Stimulated activated CD4-positive, alpha-beta T cell treated with anti-CD3 and anti-CD28 coated beads, Interleukin-15, amount 100 ng/mL, for 1 hour (primary cell): ENCODE measurements at places on chromosomes 4 and X.

GRCh38 chr4:98222306-98222705 lies 38.9 kb upstream of the RAP1GDS1 start:
- DNase-seq, result no peak

- DNase-seq, result peak; percentile 46
Measured at GRCh38 chrX:16882702-16883486, 12.7 kb upstream of the RBBP7 start.

DNA sequence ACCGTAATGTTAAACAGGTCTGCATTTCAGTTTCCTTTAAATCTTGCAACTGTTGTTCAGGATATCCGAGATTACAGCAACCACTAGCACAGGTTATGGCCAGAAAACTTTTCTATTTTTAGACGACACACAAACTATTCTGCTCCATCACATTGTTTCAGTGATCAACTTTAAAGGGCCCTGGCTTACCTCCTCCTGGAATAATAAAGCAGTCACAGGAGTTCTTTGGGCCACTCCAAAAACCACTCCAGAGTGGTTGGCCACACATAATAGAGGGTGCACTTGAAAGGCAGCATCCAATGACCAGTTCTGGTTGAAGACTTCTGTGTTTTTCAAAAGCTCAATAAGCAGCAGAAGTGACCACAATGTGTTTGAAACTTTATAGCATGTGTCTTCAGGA lies 118.9 kb downstream of the RAB28 start:
- no peak for DNase-seq

- DNase-seq, result no peak
Measured at GRCh38 chr4:136650541-136651277, 881.6 kb downstream of the PCDH18 start.

GRCh38 chr4:56468097-56468422 lies 643 bp downstream of the SRP72 start:
- DNase-seq, result no peak

- DNase-seq, result no peak
Measured at GRCh38 chrX:11992271-11992670, 146.0 kb upstream of the FRMPD4 start.

GRCh38 chrX:8010105-8010504 lies 82.9 kb upstream of the PNPLA4 start:
- no peak for DNase-seq

DNA sequence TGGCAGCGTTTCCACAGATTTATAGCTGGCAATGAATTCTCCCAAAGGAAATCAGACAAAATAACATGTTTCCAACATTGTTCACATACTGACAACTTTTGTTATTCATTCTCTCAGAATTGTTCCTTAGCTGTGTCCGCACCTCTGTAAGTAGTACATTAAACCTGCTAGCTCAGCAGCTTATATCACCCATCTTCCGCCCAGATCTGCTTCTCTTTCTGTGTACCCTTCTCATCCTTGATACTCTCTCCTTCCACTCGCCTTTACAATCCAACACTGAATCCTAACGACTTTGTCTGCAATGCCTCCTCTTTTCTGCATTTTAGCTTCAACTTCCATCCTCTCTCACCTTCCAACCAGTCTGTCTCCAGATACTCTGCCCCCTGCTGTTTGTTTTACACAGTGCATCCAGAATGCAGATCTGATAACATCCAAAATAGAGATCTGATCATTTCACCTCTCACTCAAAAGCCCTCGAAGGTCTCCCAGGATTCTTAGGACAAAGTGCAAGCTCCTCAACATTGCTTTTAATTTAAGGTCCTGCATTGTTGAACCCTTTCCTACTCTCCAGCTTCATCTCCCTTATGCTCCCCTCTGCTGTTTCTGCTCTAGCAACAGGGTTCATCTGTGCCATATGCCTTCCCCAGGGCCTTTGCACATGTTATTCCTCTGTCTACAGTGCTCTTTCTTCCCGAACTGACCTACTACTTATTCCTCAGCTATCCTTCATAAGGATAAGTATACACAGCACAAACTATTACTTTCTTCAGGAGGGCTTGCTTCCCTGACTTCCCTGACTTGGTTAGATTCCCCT lies 67.3 kb upstream of the VBP1 start:
- no peak for DNase-seq

DNA sequence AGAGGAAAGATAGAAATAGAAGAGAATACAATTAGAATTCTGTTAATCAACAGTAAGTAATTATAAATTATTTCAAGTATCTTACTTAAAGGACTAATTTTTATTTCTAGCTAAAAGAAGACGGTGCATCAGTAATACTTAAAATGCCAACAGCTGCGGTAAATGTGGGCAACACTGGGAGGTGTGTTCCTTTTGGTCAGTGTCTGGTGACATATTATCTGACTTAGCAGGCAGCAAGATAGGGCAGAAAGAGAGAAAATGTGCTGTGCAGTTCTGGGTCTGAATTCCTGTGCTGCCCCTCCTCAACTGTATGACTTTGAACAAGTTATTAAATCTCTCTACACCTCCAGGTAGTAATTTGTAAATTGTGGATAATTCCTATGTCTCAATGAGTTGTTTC lies 120.6 kb downstream of the ZNF827 start:
- DNase-seq, result no peak

- DNase-seq, result no peak
Measured at GRCh38 chr4:15352524-15352923, 75.3 kb upstream of the C1QTNF7 start.

- no peak for DNase-seq
Measured at GRCh38 chrX:110132450-110133114, 129.7 kb downstream of the TMEM164 start.

- DNase-seq, result no peak
Measured at GRCh38 chr4:162836773-162837172, 329.9 kb downstream of the NAF1 start.

DNA sequence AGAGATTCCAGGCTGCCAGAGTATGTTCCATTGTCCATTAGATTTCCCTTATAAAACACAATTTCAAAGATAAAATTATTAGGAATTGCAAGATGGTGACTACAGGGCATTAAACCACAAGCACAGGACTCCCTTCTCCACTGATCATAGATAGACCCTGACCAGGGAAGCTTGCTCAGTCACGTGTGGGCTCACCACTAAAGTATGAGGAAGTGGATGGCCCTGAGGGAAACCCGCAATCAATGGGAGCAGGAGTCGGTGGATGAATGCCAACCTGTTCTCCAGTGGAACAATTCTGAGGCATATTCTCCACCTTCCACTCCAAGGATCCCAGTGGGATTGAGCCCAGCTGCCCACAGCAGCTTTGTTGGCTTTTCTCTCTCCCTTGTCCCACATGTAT lies 515.7 kb downstream of the BCOR start:
- DNase-seq, result no peak

- DNase-seq, result no peak
Measured at GRCh38 chrX:7318241-7318640, 170.3 kb upstream of the PUDP start.

DNA sequence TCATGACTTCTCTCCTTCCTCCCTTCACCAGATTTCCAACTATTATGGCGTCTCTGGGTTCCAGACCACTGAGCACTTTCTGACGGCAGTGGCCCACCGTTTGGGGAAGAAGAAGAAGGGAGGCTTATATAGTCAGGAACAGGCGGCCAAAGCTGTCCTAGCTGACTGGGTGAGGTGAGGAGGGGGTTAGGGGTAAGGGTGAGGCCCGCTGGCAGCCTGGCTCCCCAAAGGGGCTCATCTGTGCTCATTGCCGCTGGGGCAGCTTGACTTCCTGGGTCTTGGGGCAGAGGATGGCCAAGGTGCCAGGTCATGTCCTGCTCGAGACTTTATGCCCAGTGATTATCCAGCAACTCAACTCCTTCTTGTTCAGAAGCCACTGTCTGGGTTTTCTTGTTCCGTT lies 21.8 kb downstream of the GNL3L start:
- no peak for DNase-seq

GRCh38 chrX:155615938-155616337 lies 3.2 kb upstream of the TMLHE start:
- DNase-seq, result no peak

DNA sequence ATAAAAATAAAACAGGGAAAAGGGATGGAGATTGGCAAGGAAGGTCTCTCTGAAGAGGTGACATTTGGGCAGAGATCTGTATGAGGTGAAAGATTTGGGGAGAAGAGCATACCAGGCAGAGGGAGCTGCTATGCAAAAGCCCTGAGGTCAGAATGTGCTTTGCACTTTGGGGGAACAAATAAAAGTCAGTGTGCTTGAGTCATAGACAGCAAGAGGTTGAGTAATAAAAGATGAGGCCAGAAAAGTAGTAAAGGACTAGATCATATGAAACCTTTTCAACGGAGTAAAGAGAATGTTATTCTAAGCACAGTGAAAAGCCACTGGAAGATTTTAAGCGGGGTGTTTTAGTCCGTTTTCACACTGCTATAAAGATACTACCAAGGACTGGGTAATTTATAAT lies 76.5 kb upstream of the TEX13A start:
- DNase-seq, result no peak

DNA sequence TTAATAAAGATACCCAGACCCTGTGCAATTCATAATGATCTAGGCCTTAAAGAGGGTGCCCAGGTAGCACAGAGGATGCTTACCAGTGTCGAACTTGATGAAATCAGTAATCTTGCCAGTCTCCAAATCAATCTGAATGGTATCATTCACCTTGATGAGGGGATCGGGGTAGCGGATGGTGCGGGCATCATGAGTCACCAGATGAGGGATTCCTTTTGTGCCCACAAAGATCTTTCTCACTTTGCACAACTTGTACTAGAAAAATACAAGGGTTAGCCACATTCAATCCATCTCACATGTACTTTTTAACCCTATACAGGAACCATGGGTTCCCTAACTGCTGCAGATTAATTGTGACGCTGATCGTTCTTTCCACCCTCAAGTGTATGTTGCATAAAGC lies 3.3 kb downstream of the RPS4X start:
- no peak for DNase-seq

GRCh38 chr4:89284020-89284424 lies 23.6 kb downstream of the GPRIN3 start:
- DNase-seq, result no peak

DNA sequence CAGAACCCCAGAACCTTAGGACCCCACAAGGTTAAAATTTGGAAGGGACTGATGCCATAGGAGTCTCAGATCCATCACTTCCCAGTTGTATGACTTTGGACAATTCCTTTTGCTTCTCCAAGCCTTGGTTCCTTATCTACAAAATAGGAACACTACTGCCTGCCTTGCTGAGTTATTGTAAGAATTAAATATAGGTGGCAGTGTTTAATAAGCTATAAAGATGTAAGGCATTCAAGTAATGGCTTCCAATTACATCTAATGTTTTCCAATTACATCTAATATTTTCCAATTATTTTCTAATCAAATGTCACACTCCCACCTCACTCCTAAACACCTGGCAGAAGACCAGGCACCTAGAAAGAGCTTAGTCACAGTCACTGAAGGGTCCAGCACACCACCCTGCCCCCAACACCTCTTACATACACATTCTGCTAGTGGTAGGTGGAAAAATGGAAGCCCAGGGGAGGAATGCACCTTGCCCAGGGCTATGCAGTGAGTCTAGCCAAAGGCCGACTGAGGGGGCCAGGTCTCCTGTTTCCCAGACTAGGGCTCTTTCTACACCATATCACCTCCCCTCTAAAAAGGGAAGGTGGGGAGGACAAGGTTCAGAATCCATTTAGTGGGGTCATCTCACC lies 24.5 kb upstream of the KDM5C start:
- DNase-seq, result no peak

GRCh38 chrX:11185861-11186260 lies 74.7 kb downstream of the HCCS start:
- DNase-seq, result no peak

GRCh38 chr4:119939071-119939995 lies 127.3 kb downstream of the MAD2L1 start:
- no peak for DNase-seq

DNA sequence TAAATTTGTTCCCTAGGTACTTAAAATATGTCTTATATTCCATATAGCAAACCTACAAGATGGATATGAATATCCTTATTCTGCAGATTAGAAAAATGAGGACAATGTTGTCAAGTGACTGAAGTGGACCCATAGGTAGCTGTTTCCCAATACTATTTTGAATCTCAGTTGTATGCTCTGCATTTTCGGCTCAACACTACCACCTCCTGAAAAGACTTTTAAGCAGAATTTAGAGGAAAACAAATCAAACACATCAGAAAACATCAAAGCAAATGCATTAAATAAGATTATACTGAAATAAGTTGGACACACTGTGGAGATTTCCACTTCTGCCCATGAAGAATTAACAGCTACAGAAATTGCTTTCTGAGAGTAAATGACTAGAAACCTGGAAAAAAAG lies 488.7 kb downstream of the TRIML1 start:
- no peak for DNase-seq

DNA sequence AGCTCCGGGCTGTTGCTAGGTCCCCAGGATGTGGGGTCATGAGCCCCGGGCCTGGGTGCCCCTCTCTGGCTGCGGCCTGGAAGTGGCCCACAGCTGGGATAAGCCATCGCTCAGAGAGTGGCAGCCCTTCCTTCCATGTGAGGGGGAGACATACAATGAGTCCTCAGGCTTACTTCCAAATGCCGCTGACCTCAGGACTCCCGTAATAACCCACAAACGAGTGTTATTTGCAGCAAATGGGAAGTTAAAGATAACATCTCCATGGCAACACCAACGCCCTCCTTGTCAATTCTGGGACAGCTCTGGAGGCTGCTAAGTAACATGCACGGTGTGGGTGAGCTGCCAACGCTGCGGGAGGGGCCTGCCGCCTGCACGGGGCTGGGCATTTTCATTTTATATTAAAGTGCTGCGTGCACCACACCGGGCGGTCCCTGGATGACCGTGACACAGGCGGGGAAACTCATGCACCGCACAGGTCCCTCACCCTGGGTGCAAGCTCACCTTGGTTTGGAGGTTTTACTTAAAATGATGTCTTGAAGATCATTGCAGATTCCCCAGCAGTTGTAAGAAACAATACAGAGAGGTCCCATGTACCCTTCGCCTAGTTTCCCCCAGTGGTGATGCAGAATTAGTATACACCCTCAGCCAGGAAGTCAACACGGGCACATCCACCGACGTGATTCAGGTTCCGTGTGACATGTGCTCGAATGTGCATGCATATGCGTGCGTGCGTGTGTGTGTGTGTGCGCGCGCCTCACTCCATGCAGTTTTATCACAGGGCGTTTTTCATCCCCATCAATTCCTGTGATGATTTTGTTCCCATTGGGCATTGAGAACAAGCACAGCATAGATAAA lies 79.4 kb downstream of the ABLIM2 start:
- no peak for DNase-seq

DNA sequence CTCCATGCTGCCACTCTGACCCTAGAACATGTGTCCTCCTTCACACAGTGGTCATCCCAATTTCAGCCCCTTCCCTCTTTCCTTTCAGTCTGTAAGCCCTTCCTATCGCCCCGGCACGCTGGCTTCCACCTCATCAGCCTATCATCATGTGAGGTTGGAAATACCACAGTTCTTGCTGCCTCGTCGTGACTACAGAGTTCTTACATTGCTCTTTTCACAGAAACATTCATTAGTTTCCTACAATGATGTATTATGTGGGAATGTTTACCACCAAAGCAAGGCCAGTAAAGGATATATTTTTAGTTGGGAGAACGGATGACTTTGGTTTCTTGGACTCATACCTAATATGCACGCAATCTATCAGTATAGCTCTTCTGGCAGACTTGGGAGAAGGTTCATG lies 169.5 kb upstream of the BOD1L1 start:
- no peak for DNase-seq

GRCh38 chrX:98357146-98357545 lies 1473.4 kb downstream of the RPA4 start:
- DNase-seq, result no peak
